GM03348 (cell line): ENCODE measurements at places on chromosomes 6 and 20.

DNA sequence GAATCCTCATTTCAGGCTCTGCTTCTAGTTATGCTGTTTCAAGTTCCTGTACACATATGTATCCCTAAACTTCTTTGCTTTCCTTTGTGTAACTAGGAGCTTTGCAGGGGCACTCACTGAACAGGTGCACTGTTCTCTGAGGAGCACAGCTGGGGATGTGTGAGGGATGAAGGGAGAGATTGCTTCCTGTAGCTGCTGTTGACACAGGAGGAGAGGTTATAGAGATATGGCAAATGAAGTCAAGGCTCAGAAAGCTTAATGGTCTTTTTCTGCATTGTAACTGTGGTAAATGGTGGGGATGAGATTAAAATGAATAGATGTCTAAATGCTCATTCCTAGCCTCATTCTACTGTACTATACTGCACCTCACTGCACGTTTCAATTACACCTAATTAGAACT, 454.3 kb downstream of the BTBD3 start:
- DNase-seq, result no peak

GRCh38 chr20:58372806-58373205, 16.2 kb upstream of the VAPB start:
- no peak for DNase-seq

- peak; percentile 50 for DNase-seq
These were observed 70.6 kb downstream of the NRN1 start for GRCh38 chr6:5936140-5936539.

DNA sequence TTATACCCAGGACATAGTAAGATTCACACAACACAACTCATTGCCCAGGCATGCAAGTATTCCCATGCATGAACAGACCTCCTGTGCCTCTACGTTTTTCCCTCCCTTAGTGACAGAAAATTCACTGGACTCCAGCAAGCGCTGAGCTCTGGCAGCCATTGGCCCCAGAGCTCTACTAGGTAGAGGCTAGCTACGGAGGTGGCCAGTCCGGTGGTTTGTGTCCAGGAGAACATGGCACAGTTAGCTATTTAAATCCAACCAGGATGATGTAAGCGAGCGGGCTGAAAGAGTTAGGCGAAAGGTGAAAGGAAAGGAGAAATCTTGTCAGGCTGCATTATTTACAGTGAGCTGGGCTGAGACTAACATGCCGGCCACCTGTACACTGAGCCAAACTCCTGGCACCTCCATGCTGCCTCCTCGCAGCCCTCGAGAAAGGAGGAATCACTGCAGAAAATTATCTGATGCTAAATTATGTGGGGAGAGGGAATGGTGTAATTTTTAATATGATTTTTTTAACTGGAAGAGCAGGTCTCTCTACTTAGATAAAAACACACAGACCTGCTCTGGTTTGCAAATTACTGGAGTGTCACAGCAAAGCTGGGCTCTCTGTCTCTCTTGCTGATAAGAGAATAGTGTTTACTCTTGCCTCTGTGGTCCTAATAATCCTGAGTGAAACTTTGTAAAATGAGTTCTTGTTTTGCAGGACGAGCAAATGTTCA, 50.1 kb upstream of the ARMC2 start:
- no peak for DNase-seq

- DNase-seq, result no peak
These were observed 97.1 kb downstream of the ESR1 start for GRCh38 chr6:151904631-151905030.

DNA sequence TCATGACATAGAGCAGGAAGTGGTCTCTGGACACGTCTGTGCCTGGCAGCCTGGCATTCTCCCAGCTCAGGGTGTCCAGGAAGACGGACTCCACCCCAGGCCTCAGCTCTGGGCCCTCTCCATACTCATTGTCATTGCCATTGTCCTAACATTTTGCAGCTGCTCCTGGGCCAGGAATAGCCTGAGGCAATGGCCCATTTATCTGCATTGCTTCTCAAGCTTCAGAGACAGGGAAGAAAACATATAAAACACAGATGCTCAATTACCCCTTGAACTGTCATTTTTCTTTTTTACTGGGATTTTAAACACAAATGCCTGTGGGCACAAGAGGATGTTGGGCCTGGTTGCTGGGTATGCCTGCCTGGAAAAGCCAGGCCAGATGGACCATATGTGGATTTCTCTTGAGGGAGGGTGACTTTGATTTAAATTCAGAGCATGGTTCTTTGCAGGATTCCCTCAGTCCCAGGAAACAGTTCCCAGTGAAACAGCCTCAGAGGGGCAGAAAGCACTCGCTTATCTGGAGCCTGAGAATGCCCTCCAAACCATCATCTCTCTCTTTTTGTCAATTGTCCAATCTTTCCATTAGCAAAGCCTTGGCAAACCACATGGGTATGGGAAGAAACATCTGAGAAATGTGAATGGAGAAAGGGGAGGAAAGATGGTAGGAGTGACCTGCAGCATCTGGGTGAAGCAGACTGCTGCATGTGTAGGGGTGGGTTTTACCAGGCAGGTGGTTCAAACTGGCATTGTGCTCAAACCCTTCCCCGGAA, 17.9 kb downstream of the LAMP5 start:
- no peak for DNase-seq

GRCh38 chr6:35757456-35758123, 18.8 kb upstream of the CLPSL2 start:
- peak; percentile 50 for DNase-seq

DNA sequence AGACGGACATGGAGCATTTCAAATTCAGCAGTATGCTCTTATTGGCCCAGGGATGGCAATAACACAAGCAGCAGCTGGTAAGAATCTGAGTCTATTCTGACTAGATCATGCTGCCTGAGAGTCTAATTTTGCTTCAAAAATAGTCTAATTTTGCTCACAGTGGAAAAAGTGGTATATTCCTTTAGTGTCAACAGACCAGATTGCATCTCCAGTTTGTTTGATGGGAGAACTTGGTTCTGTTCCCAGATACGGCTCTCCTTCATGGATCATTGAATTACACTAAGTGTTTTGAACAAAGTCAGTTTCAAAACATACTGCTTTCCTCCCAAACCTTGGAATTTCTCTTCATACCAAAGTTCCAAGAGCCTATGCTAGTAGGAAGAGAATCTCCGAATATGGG, 586.1 kb downstream of the RNF144B start:
- DNase-seq, result no peak

GRCh38 chr6:105196076-105196475, 16.3 kb upstream of the POPDC3 start:
- DNase-seq, result no peak

DNA sequence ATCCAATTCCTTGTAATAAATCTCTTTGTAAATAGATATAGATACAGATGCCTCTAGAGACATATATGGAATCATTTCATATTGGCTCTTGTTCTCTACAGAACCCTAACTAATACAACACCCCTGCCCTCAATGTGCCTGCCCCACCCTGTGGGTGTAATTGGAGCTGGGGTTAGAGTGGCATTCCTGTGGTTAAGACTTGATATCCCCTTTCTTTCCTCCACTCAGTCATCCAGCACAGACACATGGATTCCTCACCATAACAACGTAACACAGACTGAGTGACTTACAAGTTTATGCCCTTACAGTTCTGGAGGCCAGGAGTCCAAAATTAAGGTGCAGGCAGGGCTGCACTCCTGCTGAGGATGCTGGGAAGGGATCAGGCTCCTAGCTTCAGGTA, 42.8 kb downstream of the C6orf118 start:
- no peak for DNase-seq

GRCh38 chr20:5688431-5688972, 61.7 kb upstream of the SHLD1 start:
- DNase-seq, result no peak

- no peak for DNase-seq
These were observed 95.3 kb upstream of the MAN1A1 start for GRCh38 chr6:119444642-119445557.

GRCh38 chr20:63173552-63174191, 42.3 kb downstream of the YTHDF1 start:
- no peak for DNase-seq

DNA sequence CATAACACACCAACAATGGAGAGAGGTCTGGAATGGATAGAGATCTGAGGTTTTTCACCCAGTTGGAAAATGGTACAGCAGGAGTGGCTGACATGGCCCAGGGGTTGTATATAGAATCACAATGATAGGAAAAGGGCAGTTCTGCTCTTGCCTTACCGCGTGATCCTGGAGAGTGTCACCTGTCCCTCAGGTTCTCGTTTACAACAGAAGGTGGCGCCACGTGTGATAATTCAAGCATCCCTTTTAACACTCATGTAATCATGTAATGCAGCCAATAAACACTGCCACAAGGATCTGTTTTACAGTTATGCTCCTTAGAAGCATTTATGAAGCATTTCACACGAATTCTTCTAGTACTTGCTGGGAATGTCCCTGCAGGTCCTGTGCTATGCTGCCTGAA, 12.9 kb upstream of the WFDC2 start:
- DNase-seq, result no peak

GRCh38 chr6:166950443-166950821, 5.9 kb downstream of the RNASET2 start:
- DNase-seq, result no peak

GRCh38 chr20:917416-917815, 1.3 kb upstream of the ANGPT4 start:
- no peak for DNase-seq

DNA sequence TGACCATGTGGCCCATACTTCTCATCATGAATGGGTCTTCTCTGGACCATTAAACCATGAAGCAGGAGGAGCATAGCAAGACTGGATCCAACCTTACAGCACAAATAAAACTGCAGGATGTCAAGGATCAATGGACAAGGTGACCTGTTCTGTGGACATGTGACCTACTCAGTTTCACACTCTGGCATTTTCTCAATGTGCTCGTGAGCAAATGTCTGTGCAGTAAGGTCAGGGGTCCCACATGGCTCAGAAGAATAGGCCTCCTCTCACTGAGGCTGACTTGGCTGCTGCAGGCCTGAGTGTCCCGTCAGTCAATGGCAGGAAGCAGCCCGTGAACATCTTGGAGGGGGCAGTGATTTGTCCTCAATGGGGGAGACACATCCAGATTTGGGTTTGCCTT, 60.2 kb upstream of the IL20RA start:
- DNase-seq, result no peak

GRCh38 chr6:158771399-158772152, 47.6 kb downstream of the EZR start:
- DNase-seq, result no peak

- DNase-seq, result peak; percentile 62
These were observed 184.2 kb upstream of the BMP2 start for GRCh38 chr20:6583134-6583738.

DNA sequence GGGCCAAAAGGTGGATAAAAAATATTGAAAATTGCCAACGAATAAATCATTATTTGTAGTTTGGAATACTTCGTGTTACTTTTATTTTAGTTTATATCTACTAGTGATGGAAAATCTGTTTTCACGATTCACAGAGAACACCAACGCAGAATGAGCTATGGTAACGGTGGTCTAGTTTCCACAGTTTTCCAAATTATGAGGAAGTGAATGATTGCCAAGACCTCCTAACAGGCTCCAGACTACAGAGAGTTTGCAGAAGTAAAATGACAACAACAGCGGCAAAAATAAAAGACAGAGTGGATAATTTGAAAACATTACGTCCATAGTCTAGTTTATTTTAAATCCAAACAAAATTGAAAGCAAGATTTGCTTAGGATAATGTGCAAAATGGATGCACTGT, 57.0 kb upstream of the AIG1 start:
- no peak for DNase-seq

GRCh38 chr6:108250240-108250866, 10.5 kb downstream of the SNX3 start:
- DNase-seq, result no peak

DNA sequence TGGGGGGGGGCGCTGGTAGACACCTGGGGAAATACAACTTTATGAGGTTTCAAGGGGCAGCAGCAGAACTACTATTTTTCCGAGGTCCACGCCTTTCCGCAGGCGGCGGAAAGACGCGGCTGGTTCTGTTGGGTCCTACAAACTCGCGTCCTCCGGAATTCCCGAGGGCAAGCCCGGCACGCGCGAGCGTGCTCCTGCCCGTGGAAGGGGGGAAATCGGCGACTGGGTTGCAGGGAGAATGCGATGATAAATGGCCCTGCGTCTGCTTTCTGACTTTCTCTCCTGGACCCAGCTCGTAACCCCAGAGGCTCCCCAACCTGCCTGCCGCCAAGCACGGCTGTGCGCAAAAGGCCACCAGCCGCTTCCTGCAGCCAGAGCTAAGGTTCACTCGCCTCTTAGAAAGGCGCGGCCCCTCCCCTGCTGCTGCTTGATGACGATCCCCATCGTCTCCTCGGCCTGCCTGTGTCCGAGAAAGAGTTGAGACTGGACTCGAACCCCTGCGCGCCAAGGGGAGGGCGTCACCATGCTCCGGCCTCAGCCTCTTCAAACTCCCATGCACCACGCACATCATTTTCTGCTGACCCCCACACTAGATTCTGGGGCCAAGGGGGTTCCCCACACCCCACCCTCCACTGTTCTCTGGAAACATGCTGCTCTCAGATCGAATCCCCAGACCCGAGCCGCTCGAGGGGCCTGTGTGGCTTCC, 6.7 kb downstream of the FOXA2 start:
- DNase-seq, result no peak

- peak; percentile 25 for DNase-seq
These were observed 11.7 kb upstream of the SIRPB1 start for GRCh38 chr20:1631309-1632151.

- no peak for DNase-seq
These were observed 375.5 kb downstream of the PAX1 start for GRCh38 chr20:22080985-22081384.

DNA sequence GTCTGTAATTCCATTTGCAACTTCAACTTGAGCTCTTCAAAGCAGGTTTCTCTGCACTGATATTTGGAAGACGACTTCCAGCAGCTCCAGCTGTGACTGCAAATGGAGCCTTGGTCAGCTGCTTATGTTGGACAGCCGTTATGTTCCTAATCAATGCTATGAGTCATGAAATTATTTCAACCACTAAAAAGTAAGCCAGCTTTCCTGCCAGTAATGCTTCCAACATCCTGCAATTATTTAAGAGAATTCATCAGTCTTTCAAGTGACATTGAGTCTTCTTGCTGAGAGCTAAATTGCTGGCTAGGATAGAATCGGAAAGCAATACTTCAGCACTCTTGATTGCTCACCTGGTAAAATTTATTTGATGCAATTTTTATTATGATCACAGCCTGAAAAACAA, 375.7 kb downstream of the MMUT start:
- peak; percentile 3 for DNase-seq

DNA sequence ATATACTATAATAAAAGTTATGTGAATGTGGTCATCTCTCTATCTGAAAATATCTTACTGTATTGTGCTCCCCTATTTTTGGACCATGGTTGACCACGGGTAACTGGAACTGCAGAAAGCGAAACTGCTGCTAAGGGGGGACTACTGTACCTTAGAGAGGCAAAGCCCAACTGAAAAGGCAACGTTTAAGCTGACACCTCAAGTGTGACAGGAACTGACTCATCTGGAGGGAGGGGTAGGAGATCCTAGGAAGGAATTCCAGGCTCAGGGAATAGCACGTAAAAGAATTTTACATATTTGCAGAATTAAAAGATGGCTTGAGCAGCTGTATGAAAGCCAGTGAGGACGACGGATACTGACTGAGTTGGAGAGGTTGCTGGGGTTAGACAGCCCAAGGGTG, 34.8 kb downstream of the ELOVL2 start:
- peak; percentile 63 for DNase-seq

GRCh38 chr20:42161228-42161829, 543.2 kb upstream of the CHD6 start:
- no peak for DNase-seq
